CD4-positive, alpha-beta T cell treated with Interleukin-15 for 1 hour (primary cell): ENCODE measurements at places on chromosomes 5 and 9.

GRCh38 chr9:117284414-117284813 lies 130.4 kb downstream of the ASTN2 start:
- DNase-seq, result no peak

GRCh38 chr5:158943057-158943456 lies 156.7 kb downstream of the EBF1 start:
- no peak for DNase-seq

DNA sequence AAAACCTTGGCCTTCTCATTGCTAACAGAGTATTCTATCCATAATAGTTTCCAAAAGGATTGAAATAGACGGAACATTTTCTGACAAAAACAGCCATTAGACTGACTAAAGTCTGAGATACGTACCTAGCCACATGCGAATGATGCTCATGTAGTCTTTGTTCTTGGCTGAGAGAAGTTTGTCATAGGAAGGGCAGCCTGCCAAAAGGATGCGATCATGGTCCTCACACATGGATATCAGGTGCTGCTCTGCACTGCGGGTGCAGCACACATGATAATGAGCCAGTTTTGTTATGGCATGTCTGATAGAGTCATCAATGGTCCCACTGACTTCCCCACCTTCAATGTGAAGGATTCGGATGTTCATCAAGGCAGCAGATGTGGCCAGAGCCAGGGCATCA lies 12.3 kb downstream of the GNE start:
- DNase-seq, result no peak

DNA sequence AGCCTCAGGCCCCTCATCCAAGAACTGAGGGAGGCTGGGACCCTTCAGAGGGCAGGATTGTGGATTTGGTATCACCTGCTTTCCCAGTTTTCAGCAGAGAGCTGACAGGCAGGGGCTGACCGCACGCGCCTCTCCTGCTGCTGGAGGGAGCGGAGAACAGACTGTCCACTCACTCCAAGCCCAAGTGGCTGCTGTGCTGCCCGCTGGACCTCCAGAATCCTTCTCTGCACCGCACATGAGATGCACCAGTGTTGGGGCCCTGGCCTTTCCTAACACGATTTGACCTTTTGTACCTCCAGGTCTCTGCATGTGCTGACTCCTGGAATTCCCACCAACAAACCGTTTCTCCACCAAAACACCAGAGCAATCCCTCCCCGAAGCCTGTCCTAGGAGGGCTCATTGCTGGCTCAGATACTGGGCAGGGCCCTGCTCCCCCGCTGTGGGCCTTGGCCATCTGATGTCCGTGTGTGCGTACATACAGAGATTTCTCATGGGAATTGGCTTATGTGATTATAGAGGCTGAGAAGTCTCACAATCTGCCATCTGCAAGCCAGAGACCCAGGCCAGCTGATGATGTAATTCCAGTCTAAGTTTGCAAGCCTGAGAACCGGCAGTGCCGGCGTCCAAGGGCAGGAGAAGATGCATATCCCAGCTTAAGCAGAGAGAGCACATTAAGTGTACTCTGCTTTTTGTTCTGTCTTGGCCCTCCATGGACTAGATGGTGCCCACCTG lies 141.7 kb downstream of the GADD45G start:
- no peak for DNase-seq

GRCh38 chr5:91535499-91535898 lies 152.4 kb upstream of the ARRDC3 start:
- DNase-seq, result no peak

- DNase-seq, result no peak
Measured at GRCh38 chr9:135840107-135840506, 67.2 kb downstream of the CAMSAP1 start.

DNA sequence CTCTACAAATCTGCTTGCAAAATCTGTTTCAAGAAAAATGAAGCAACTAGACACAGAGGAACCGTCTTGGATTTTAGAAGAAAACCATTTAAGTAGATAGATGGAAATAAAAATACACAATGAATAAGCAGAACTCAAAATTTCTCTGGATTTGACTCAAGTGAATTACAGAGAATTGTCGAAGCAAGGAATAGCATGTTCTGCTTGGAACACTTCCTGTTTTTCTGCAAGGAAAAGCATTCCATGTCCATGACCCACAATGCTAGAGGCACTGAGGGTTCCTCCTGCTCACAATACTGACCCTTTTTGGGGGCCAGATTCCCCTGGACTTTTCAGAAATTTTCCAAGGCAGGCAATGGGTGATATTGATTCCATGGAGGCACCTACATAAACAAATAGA lies 29.8 kb downstream of the PRUNE2 start:
- DNase-seq, result no peak

GRCh38 chr5:146588331-146589027 lies 72.5 kb upstream of the GPR151 start:
- DNase-seq, result no peak

GRCh38 chr9:134271338-134272301 lies 54.6 kb upstream of the RXRA start:
- DNase-seq, result no peak

DNA sequence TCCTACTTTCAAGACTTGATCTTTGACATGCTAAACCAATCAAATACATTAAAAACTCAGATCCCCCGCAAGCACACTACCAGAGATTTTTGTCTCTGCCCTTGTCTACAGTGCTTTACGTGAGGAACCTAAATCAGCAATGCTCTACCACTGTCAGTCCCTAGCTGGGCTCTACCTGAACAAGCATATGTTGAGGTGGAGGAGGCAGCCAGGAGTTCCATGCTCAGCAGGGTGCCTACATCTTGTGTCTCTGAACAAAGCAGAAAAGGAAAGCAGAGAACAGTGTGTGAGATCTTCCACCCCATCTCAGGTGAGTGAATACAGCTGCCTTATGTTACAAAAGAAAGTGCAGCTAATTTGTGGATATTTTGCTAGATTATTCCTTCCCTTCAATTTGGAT lies 255.0 kb downstream of the NDUFS4 start:
- DNase-seq, result no peak

- no peak for DNase-seq
Measured at GRCh38 chr5:106940986-106941385, 729.8 kb downstream of the EFNA5 start.

- DNase-seq, result no peak
Measured at GRCh38 chr5:33745101-33745770, 146.6 kb downstream of the ADAMTS12 start.

DNA sequence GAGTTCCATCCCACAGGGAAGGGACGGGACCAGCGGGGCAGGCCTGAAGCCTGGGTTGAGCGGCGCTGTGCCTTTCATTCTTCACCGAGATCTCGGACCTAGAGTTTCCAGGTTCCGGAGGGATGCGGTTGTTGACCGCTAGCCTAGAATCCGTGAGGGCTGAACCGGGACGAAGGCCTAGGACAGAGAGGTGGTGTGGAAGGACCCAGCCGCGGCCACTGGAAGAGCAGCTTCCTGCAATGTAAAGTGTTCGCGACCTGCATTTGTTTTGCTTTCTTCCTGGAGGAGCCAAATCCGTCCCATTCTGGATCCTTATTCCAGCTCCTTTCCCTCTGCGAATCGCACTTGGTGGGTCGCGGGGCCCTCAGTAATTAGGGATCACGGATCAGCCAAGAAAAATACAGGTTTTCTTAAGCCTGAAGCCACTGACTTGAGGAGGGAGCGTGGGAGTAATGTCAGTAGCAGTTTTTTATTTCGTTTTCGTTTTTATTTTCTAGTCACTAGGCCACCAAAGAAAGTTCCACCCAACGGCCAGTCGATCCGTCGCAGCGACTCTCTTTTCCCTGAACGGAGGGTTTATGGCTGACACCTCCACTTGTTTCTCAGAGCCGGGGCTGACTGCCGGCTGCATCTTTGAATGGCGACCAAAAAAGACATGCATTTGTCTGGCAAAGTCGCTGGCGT lies 48.6 kb downstream of the ANXA2R start:
- DNase-seq, result no peak

GRCh38 chr5:123705741-123706140 lies 193.8 kb downstream of the CSNK1G3 start:
- DNase-seq, result no peak

GRCh38 chr9:38000735-38001134 lies 68.3 kb downstream of the SHB start:
- DNase-seq, result no peak

DNA sequence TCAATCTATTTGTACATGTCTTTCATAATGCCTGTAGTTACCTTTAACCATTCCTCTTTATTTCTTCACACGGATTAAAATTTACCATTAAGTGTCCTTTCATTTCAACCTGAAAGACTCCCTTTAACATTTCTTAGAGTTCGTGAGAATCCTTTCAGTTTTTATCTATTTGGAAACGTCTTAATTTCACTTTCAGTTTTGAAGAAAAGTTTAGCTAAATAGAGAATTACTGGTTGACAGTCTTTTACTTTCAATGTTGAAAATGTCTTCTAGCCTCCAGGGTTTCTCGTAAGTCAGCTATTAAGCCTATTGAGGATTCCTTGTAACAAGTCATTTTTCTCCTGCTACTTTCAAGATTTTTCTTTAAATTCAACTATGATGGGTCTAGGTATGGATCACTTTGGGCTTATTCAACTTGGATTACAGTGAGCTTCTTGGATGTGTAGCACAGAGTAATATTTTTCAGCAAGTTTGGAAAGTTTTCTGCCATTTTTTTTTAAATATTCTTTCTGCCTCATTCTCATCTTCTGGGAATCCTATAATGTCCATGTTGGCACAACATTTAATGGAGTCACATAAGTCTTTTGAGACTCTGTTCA lies 48.5 kb downstream of the RFX3 start:
- DNase-seq, result no peak

DNA sequence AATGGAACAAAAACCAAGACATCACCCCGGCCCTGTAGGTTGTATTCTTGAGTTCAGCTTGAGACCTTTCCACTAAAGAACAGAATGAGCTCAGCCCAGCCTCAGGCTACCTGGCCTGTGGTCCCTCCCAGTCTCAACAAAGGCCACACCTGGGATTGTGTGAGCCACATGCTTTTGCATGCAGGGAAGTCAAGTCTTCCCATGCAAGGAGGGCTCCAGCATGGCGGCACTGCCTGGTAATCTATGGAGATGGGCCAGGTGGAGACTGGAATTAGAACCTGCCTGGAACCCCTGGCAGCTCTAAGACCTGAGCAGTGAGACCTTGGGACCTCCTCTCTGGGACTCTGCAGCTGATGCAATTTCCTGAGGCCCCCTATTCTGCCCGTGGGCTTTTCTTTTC lies 49.4 kb upstream of the OTULINL start:
- no peak for DNase-seq

DNA sequence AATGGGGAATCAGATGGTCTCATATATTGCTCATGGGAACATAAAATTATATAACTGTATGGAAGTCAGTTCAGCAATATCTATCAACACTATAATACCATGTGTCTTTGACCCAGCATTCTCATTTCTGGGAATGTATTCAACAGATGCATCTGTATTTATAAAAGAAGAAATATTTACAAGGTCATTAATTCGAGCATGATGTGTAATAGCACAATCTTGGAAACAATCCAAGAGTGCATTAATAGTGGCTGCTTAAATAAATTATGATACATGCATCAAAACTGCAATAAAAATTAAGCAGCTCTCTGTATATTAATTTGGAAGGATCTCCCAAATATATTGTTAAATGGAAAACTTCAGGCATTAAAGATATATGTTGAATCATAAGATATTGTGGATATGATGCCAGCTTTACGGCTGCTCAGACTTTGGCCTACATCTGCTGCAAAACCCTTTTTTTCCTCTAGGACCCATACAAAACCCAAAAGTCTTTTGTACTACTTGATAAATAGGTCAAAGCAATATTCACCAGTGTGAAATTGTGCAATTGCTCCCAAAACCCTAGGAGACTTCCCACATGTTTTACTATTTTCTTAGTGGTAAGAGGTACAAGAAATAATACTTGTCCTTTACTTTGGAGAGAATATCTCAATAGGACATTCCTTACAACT lies 45.3 kb upstream of the ISOC1 start:
- no peak for DNase-seq
